ENCODE measurements at places on chromosomes 11 and 22.
A peak's percentile ranks its signal among the peaks of the same experiment; 100 is the strongest.

GRCh38 chr11:78806214-78807004 lies 231.7 kb upstream of the NARS2 start:
- no peaks in the 10 kb centered on the region for H3K36me3 ChIP-seq
- H3K4me3 ChIP-seq: no peak overlapping the region
- peaks cover 3% of the 10 kb centered on the region for H3K27me3 ChIP-seq
- no peak overlapping the region for H3K27ac ChIP-seq
- no peak for DNase-seq

DNA sequence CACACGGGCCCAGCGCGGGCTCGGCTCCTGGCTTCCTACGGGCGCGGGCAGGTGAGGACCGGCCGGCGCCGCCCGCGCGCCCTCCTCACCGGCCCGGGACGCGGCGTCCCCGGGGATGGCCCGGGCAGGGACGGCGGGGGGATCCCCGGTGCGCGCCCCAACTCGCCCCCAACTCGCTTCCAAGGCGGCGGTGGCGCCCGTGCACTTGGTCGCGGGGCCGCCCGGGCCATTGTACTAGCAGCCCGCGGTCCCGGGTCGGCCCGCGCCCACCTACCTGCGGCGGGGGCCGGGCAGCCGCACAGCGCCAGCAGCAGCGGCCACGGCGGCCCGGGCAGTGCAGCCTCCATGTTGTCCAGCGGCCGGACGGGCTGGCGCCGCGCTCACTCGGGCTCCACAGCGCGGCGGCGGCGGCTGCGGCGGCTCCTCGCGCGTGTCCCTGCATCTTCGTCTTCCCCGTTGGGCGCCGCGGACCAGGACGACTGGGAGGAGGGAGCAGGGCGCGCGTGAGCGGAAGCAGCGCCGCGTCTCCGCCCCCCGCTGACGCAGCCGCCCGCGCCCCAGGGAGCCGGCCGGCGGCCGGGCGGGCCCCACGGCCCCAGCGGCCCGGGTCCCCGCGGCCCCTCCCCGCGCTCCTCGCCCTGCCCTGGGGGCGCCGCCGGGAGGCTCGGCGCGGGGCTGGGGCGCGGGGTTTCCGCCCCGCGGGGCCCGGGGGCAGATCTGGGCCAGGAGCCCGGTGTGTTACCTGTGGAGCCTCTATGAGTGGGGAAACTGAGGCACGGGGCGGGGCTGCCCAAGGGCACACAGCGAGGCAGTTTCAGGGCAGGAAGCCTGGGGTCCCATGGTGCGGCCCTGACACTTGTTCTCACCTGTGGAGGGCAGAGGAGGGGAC lies 159.3 kb upstream of the GRK3 start:
- H3K4me1 ChIP-seq: peaks cover 38% of the 10 kb centered on the region
- H3K36me3 ChIP-seq: no peaks in the 10 kb centered on the region
- H3K27me3 ChIP-seq: no peaks in the 10 kb centered on the region
- peak; percentile 63 for DNase-seq

GRCh38 chr11:59186130-59186594 lies 14.2 kb downstream of the DTX4 start:
- peak; percentile 37 for DNase-seq
- no peak overlapping the region for H3K27ac ChIP-seq
- H3K4me3 ChIP-seq: no peak overlapping the region
- no peaks in the 10 kb centered on the region for H3K4me1 ChIP-seq

DNA sequence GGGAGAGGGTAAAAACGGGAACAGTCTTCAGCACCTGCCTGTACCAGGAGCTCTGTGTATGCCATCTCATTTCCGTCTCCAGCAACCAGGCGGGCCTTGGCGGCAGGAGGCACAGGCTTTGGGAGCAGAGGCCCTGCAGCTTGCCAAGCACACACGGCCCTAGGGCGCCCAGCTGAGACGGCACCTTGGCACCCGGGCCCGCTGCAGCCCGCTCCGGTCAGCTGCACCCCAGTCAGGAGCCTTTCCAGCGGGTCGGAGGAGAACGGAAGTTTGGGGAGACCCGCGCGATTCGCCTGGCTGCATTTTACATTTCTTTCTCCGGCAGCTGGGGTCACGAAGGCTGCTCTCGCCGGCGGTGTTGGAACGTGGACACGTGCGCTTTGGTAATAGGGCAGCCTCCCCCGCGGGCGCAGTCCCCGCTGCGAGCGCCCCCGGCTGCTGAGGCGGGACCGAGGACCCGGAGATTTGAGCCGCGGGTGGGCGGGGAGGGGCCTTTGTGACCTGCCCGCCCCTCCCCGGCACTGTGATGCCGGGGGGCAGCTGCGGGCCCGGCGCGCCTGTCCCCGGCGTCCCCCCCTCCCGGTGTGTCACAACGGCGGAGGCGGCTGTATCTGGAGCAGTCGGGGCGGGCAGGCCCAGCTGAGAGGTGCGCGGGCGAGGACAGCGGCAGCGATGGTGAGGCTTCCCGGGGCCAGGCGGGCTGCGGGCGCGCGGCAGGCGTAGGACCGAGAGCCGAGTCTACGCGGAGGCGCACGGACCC lies at the start of gene TUBA8:
TUBA8 (plus strand) TSS at position 616 of the 760 bp plus-strand sequence; CDS start at position 673, 57 bp downstream.
- H3K27ac ChIP-seq: no peak within 1 kb of the TSS
- peak; percentile 17 for DNase-seq
- peak within 1 kb of the TSS; percentile 50 for H3K4me3 ChIP-seq
- peaks cover 6% of the 10 kb centered on the region for H3K27me3 ChIP-seq
- H3K4me1 ChIP-seq: peaks cover 29% of the 10 kb centered on the region

- H3K27ac ChIP-seq: no peak overlapping the region
- no peak overlapping the region for H3K4me3 ChIP-seq
- DNase-seq: no peak
- H3K36me3 ChIP-seq: no peaks in the 10 kb centered on the region
- peaks cover 6% of the 10 kb centered on the region for H3K4me1 ChIP-seq
These were observed 54.8 kb downstream of the NAT10 start for GRCh38 chr11:34160049-34160721.

- DNase-seq: no peak
- no peaks in the 10 kb centered on the region for H3K36me3 ChIP-seq
- H3K4me1 ChIP-seq: no peaks in the 10 kb centered on the region
These were observed 494.6 kb upstream of the FAT3 start for GRCh38 chr11:91730057-91730456.

DNA sequence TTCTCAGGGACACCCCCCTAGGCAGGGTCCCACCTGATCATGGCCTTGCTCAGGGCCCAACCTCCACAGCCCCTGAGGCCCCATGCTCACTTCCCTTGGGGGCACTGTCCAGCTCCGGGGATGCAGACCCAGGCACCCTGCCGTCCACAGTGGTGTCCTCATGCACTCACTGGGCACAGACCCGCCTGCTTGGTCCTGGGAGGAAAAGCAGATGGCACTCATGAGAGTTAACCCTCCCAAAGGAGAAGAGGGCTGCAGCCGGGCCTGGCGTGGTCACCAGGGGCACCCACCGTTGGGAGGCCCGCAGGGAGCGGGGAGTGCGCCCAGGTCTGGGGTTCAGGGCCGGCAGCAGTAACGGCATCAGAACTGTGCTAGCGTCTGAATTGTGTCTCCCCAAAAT lies 1270.9 kb downstream of the BRD1 start:
- H3K27me3 ChIP-seq: peaks cover 4% of the 10 kb centered on the region
- no peak for DNase-seq

GRCh38 chr11:24685821-24686220 lies 189.0 kb downstream of the LUZP2 start:
- no peak for DNase-seq
- no peaks in the 10 kb centered on the region for H3K36me3 ChIP-seq
- H3K4me1 ChIP-seq: no peaks in the 10 kb centered on the region
- no peaks in the 10 kb centered on the region for H3K27me3 ChIP-seq

DNA sequence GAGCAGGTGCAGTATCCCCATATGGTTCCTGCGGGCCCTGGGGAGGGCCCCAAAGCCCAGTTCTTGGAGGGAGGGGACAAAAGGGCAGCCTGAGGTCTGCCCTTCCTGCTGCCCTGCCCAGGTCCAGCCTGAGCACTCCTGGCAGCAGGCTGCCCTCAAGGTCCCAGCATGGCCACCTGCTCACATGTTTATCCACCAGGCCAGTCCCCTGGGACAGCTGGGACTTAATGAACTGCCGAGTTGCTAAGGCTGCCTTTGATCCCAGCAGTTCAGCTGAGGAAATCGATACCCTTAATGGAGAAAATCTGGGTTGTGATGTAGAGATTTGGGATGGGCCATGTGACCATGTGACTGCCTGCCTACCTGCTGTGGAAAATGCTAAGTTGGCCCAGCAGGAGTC lies 146.2 kb downstream of the TRIM29 start:
- peaks cover 4% of the 10 kb centered on the region for H3K27me3 ChIP-seq
- H3K4me1 ChIP-seq: no peaks in the 10 kb centered on the region
- H3K36me3 ChIP-seq: no peaks in the 10 kb centered on the region
- no peak for DNase-seq
- no peak overlapping the region for H3K27ac ChIP-seq
- no peak overlapping the region for H3K4me3 ChIP-seq

DNA sequence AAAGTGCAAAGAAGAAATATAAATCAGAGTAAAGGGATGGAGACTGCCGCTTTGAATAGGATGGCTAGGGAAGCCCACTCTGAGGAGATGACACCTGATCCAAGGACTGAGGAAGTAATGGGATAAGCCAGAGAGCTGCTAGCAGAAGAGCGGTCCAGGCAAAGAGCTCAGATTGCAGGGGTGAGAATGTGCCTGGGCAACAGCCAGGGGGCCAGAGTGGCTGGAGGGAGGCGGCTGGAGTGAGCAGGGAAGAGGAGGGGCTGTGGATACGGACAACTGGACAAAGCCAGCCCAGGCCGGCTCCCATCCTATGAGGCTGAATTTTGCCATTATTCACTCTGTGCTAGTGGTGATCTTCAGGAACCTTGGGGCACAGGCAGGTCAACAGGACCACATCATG lies 360.3 kb upstream of the SYN3 start:
- DNase-seq: no peak
- H3K4me3 ChIP-seq: no peak overlapping the region
- H3K4me1 ChIP-seq: no peaks in the 10 kb centered on the region
- no peaks in the 10 kb centered on the region for H3K36me3 ChIP-seq

- H3K27me3 ChIP-seq: peaks cover 6% of the 10 kb centered on the region
- H3K4me1 ChIP-seq: peaks cover 64% of the 10 kb centered on the region
- peak overlapping the region; percentile 71 for H3K4me3 ChIP-seq
- H3K27ac ChIP-seq: peak overlapping the region; percentile 95
These were observed 18.0 kb upstream of the APOA1 start for GRCh38 chr11:116855413-116855812.

DNA sequence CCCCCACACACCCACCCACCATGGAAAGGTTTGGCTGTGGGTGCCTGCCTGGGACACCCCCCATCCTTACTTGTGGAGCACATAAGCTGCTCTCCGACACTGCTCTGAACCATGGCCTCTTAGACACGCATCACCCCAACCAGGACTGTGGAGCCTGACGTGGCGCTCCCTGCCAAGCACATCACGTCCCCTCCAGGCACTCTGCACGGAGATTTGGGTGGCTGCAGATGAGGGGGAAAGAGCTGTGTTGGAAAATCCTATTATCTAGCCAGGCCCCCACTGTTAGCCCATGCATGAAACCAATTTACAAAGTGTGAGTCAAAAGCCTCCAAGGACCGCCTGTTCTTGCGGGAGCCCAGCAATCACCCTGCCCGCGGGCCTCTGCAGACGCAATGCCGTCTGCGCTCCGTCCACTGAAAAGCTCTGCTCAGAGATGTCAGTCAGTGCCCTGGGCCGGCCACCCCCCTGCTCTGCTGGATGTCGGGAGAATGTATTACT lies 163.4 kb upstream of the NECTIN1 start:
- DNase-seq: no peak
- H3K4me3 ChIP-seq: no peak overlapping the region
- peaks cover 2% of the 10 kb centered on the region for H3K27me3 ChIP-seq
- H3K36me3 ChIP-seq: no peaks in the 10 kb centered on the region
- peaks cover 24% of the 10 kb centered on the region for H3K4me1 ChIP-seq

DNA sequence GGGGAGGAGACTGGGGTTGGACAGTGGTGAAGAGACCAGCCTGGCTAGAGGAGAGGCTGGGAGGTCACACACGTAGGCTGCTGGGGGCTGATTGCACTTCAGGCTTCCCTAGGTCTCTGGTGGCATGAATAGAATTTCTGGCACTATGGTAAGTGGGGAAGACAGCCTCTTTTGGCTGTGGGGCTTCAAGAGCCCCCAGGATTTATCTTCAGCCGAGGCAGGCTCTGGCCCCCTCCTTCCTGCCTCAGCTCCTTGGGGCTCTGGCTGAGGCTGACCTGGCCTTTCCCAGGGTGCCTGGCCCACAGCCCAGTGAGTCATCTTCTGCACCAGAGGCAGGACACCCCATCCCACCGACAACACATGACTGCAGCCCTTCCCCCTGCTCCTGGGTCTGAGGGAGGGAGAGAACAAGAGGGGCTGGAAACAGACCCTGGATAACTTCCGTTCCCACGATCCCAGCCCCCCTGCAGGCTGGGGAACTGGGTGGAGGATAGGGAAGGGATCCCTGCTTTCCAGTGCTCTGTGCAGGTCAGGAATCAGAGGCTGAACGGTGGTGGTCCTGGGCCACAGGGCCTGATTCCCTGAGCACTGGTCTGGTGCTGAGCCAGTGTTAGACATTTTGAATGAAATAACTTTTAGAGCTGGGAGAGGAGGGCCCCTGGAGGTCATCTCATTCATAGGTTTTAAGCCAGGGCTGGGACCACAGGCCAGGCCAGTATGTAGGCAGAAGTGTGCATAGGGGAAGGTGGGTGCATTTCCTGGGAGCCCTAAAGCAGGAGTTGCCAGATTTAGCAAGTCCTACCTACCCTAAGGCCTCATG lies 26.5 kb downstream of the ARHGEF17 start:
- no peaks in the 10 kb centered on the region for H3K36me3 ChIP-seq
- no peaks in the 10 kb centered on the region for H3K4me1 ChIP-seq
- DNase-seq: no peak
- H3K27ac ChIP-seq: no peak overlapping the region
- peaks cover 9% of the 10 kb centered on the region for H3K27me3 ChIP-seq

DNA sequence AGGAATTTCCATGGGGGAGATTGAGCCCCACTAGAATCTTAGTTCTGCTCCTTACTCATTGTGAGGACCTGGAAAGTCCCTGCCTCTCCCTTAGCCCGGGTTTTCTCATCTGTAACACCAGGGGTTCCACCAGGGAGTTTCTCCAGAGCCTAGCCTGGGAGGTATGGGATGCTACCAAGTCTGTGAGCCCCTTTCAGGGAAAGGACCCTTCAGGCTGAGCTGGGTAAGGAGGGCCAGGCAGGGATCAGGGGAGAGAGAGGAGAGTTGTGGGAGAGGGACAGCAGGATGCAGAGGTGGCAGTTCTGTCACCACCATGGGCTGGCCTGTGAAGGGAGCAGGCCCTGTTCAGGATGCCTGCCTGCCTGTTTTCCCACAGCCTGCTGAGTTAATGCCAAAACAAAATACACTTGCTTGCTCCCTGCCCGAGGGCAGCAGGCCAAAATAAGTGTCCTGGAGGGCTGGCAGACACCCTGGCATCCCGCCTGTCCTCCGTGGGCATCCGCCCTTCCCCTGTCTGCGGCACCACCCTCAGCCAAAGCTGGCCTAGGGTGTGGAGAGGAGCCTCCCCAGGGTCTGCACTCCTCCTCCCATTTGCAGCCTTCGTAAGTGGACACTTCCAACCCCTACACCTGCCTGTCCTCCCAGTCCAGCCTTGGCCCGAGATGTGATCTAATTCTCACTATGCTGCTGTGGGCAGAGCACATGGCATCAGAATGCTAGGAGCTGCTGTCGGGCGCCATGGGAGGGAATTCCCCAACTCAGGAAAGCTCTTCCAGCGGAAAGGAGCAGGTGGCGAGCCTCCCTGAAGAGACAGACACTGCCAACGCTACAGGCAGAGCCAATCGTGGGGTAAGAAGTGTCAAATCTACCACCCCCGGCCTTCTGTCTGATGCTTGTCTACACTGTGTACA lies 5.9 kb upstream of the FCHSD2 start:
- H3K4me1 ChIP-seq: peaks cover 25% of the 10 kb centered on the region
- H3K36me3 ChIP-seq: no peaks in the 10 kb centered on the region
- H3K4me3 ChIP-seq: no peak overlapping the region
- DNase-seq: no peak

All from immature natural killer cell (primary cell).